ENCODE measurements at places on chromosomes 1 and 21.

DNA sequence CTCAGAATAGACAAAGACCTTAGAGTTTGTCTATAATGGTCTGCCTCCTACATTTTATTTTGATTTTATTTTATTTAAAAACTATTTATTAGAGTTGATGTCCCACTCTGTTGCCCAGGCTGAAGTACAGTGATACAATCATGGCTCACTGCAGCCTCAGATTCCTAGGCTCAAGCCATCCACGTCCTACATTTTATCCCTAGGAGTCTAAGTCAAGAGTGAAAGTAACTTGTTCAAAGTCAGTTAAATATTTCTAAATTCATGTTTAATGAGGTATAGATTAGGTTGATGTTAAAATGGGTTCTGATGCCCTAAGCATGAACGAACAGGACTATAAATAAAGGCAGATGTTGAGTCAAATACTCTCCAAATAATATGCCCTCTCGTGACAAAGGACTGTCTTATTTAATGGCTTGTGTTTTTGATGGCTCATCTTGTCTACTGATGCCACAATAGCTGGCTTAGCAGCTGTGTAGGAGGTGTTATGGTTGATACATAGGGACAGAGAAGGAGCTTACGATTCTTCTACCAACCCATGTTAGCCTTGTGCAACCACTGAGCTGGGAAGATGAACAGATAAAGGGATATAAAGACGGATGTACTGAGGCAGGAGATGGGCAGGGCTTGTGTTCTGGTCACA, 66.0 kb upstream of the CR1L start:
- DNase-seq: no peak

GRCh38 chr1:200279810-200280411, 129.9 kb downstream of the ZNF281 start:
- DNase-seq: no peak

DNA sequence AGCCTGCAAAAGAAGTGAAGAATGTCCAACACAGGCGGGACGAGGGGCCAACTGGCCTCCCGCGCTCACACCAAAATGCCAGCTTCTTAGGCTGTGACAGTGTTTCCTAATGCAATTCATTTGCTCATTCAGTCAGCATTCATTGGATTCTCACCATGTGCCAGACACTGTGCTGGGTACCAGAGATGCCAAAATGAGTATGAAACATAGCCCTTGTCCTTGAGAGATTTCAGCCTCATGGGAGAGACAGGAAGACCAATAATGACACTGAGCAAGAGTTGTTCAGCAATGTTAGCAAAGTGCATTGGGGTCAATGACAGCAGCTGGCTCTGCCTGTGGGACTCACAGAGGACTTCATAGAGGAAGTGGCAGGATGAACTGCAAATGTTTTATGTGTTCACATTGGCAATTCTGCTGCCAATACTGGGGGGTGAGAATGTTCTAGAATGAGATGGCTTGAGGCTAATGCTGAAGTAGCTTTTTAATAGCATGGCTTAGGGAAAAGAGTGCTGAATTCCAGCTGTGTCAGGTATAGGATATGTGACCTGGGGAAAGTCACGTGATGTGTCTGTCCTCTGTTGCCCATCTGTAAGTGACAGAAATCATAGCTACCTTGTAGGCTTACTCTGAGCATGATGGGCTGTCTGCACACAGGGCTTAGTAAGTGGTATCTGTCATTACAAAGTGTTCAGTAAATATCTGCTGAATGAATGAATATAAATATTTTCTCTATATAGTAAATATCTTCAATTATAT, 58.3 kb upstream of the KIF26B start:
- DNase-seq: no peak

- DNase-seq: no peak
These were observed 6.9 kb downstream of the TAF5L start for GRCh38 chr1:229619002-229619401.

DNA sequence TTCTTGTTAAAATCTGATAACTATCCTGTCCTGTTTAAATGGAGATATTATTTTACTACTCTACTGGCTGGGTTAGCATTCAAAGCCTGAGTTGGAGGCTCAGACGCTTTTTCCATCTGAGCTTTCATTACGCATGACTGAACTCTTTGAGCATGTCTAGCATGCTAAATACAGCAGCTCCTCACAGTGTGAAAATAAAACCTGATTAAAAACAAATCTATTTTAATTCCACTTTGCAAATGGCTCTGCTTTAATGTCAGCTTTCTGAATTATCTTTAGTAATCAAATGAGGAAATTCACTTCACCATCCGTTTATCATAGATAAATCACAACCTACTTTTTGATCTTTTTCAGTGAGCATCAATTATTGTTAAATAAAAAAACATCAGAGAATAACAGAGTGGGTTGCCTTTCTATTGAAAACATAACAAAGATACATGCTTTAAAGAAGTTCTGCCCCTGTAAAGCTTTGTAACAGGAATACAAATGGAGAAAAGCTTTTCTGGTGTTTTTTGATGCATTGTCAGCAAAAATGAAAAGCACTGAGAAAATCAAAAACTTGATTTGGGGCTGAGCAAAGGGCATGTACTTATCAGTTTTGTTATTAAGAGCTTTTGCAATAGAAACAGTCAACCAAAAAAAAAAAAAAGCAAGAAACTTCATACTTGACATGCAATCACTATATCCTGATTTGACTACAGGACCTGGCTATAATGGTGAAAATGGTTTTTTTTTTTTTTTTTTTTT, 3.5 kb upstream of the SPEN start:
- DNase-seq: no peak

DNA sequence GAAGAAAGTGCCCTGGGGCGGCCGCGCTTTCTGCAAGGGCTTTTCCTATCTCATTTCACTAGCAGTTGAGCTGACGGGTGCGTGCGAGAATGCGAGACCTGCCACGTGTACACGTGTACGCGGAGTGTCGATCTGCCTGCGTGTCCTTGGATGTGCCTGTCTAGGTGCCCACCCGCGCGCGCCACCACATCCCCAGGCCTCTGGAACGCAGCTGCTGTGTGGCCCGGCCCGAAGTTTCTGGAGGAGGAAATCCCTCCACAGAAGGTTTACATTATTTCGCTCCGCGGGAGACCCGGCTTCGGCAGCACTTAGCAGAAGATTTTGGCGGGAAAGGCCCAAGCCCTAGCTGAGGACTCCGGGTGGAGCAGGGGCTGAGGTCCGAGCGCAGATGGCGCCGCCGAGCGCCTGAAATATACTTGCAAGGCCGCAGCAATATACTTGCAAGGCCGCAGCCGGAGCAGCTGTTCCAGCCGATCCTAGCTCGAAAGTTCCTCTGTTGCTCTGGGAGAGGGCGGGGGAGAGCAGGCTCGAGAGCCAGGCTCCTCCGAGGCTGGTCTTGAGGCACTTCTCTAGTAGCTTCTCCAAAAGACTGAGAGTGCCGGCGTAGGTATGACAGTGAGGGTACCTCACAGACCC, 3.9 kb downstream of the TBX15 start:
- no peak for DNase-seq

GRCh38 chr1:109659997-109660690, 4.2 kb downstream of the GSTM4 start:
- no peak for DNase-seq

DNA sequence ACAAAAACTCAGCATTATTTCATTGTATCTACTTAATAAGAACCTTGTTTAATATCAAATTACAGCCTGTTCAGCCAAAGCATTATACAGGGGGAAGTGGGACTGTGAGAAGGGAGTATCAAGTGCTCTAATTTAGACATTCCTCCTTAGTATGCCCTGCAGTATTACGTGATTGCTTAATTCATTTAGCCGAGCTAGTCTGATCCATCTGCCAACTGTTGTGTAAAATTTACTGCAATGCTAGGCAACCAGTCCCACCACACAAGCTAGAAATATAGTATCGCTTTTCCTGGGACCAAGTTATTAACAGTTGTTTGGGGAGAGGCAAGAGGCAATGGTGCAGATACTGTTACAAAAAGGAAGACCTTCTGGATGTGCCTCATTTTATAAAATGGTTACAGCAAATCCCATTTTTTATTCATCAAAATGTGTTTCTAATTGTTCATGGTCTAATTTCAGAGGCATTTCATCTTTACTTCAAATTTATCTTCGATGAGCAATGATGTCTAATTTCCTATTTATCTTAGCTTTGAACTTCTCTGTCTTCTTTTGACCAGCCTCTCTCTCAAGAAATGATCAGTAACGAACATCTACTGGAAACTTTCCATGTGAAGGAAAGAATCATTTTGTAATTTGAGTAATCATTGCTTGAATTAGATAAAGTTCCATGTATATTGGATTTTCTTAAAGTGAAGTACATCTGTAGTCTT, 283.3 kb downstream of the DUSP10 start:
- no peak for DNase-seq

DNA sequence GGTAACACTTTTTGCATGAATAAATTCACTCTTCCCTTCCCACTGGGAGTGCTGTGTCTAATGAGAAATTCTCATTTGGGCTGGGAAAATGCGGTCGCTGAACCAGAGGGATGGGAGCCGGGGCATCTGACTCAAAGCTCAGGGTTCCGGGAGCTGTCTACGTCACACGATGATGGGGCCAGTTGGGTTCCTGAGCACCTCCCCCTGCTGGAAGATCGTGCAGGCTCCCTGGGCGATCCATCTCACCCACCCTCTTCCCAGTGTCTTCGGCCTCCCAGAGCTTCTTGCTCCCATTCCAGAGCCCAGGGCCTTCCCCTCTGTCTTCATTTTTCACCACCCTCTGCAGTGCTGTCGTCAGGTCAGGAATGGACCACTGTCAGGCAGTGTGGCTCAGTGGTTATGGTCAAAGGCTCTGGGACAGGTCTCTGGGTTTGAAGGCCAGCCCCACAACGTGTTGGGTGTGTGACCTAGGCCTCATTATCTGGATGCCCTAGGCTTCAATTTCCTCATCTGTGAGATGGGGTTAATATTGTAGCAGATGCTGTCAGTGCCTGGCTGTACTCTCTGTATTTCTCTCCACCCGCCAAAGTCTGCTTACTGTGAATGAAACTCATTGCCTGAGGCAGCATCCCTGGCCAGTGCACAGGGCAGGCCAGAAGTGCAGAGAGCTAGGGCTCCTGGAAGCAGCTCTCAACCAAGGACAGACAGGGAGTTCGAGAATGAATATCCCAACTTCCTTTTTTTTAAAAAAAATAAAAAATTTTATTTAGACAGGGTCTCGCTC, 31.8 kb downstream of the IGSF21 start:
- no peak for DNase-seq

DNA sequence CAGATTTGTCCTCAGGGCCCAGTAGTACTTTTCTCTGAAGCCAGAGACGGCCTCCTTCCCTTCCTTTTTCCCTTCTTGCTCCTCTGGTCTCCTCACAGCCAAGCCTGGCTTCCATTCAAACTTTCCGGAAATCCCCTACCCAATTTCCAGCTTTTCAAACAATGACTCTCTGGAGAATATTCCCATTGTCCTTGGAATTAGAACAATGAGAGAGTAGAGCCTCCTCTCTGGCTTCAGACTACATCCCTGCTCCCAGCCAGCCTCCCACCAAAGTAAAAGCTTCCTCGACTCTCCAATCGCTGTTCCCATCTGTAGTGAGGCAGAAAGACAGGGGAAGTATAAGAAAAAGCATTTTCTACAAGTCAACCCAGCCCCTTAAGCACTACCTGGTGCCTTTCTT, 77.7 kb upstream of the SOX13 start:
- DNase-seq: no peak

DNA sequence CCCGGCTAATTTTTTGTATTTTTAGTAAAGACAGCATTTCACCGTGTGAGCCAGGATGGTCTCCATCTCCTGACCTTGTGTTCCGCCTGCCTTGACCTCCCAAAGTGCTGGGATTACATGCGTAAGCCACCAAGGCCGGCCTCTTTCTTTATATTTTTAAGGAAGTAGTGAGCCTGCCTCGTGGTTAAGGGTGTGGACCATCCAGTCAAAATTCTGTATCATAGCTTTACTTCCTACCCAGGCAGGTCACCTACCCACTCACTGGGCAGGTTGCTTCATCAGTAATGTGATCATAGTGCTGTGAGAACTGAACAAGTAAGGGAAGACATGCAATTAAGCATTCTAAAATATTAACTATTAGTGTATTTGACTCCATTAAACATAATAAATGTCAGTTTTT, 8.1 kb upstream of the ACOT7 start:
- DNase-seq: no peak

GRCh38 chr1:29234471-29234870, 1.9 kb upstream of the PTPRU start:
- DNase-seq: no peak

DNA sequence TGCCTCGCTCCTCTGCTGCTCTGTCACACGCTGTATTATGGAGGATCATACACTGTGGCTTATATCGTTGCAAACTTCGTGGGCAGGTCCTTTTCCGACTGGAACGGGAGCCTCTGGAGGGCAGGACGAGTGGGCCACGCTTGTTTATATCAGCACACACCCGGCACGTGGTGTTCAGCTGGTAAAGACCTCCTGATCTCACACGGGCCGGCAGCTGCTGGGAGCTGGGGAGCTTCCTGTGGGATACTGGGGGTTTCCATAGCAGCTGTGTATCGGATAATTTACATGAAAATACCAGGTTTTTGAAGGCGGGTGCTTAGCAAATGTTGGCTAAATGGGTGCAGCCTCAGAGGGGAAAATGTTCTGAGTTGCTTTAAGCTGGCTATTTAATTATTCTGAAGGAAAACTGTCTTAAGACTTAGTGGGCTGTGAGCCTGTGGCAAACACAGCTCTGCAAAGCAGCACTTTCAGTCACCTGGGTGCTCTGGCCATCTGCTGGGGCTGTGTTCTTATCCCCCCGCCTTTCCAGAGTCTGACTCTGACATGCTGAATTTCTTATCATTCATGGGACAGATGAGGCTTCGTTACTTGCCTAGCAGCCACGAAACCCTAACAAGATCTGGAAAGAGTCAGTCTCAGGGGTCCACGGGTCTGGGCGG, 103.6 kb upstream of the GCLM start:
- DNase-seq: no peak
